ENCODE measurements at places on chromosomes 7 and 10. TPM values are rescaled to one million over a fixed set of nuclear protein-coding genes. Genes with fewer than 3 reads are reported as not detected.

The VAX1 gene
- not detected for polyA plus RNA-seq

The TMEM229A gene
- not detected for polyA plus RNA-seq

- H3K27ac ChIP-seq, result no peak overlapping the region
- H3K27me3 ChIP-seq, result no peaks in the 10 kb centered on the region
- no peak for DNase-seq
- no peak overlapping the region for H3K4me3 ChIP-seq
- H3K36me3 ChIP-seq, result no peaks in the 10 kb centered on the region
These were observed 411.8 kb downstream of the ARL4A start for GRCh38 chr7:13099154-13099795.

- peak overlapping the region; percentile 87 for H3K27ac ChIP-seq
- peak overlapping the region; percentile 77 for H3K4me3 ChIP-seq
- H3K27me3 ChIP-seq, result no peaks in the 10 kb centered on the region
- DNase-seq, result no peak
These were observed 257.2 kb downstream of the KIAA1217 start for GRCh38 chr10:24465891-24466818.

DNA sequence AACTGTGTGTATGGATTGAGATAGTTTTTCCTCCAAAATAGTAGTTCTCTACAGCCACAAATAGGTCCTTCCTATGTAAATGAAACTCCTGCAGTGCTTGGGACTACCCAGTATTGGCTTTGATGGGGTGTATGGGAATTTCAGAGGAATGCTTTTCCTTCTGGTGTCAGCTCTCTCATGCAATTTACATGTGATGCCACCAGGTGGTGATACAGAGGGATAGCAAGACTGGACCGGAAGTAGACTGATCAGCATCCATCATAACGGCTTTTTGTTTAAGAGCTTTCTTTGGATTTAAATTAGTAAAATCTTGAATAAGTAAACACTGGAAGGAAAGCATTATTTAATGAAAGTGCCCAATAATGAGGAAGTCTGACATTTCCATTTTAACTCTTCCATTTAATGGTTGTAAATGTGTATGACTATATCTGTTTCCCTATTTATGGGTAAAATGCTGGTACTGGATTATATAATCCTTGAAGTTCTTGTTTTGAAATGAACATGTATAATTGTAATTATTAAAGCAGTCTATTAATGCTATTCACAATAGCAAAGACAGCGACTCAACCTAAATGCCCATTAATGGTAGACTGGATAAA, 22.7 kb downstream of the DYNC1I1 start:
- no peak overlapping the region for H3K27ac ChIP-seq
- no peaks in the 10 kb centered on the region for H3K36me3 ChIP-seq
- no peaks in the 10 kb centered on the region for H3K4me1 ChIP-seq
- H3K27me3 ChIP-seq, result no peaks in the 10 kb centered on the region
- no peak for DNase-seq

- no peak for DNase-seq
- no peak overlapping the region for H3K27ac ChIP-seq
- H3K4me3 ChIP-seq, result no peak overlapping the region
- H3K4me1 ChIP-seq, result no peaks in the 10 kb centered on the region
- H3K36me3 ChIP-seq, result no peaks in the 10 kb centered on the region
These were observed 179.2 kb upstream of the BET1 start for GRCh38 chr7:94183289-94183749.

GRCh38 chr7:138352570-138353461, 107.2 kb upstream of the TRIM24 start:
- H3K4me1 ChIP-seq, result no peaks in the 10 kb centered on the region
- H3K36me3 ChIP-seq, result no peaks in the 10 kb centered on the region
- H3K27ac ChIP-seq, result no peak overlapping the region

DNA sequence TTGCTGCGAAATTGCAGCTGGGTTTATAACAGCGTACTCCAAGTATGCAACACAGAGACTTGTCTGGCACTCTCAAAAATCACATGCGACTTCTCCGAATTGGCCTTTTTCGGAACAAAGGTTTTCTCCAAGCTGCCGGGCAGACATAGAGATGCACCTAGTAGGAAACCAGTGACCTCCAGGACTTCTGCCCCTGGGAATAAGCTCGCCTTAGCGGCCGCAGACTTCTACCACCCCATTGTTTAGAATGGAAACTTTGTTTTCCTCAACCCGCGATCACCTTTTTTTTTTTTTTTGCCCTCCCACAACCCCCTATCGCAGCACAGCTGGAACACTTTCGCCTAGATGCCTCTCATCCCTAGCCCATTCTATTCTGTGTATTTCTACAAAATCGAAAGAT, 4.9 kb upstream of the HOXA10 start:
- H3K27me3 ChIP-seq, result peaks cover 71% of the 10 kb centered on the region
- peaks cover 6% of the 10 kb centered on the region for H3K4me1 ChIP-seq
- H3K4me3 ChIP-seq, result no peak overlapping the region
- DNase-seq, result no peak

- H3K36me3 ChIP-seq, result no peaks in the 10 kb centered on the region
- H3K27me3 ChIP-seq, result no peaks in the 10 kb centered on the region
- H3K27ac ChIP-seq, result no peak overlapping the region
- H3K4me1 ChIP-seq, result peaks cover 2% of the 10 kb centered on the region
- H3K4me3 ChIP-seq, result no peak overlapping the region
- no peak for DNase-seq
These were observed 6.1 kb upstream of the RBM33 start for GRCh38 chr7:155638366-155638765.

DNA sequence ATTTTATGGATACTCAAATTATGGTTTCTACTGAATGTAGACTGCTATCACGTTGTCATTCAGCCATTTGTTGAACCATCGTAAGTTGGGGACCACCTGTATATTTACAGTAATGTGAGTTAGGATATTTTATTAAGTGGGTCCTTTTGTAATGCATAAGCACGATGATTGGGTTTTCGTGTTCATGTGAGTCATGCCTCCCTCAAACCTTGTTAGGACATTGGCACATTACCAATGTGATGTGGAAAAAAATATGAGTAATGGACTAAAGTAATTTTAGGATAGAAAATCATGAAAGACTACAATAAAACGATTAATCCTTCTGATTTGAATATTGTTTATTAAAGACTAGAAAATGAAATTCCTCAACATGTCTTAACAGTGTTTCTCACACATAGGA, 8.7 kb downstream of the SMC3 start:
- H3K4me3 ChIP-seq, result no peak overlapping the region
- H3K4me1 ChIP-seq, result no peaks in the 10 kb centered on the region
- DNase-seq, result no peak

DNA sequence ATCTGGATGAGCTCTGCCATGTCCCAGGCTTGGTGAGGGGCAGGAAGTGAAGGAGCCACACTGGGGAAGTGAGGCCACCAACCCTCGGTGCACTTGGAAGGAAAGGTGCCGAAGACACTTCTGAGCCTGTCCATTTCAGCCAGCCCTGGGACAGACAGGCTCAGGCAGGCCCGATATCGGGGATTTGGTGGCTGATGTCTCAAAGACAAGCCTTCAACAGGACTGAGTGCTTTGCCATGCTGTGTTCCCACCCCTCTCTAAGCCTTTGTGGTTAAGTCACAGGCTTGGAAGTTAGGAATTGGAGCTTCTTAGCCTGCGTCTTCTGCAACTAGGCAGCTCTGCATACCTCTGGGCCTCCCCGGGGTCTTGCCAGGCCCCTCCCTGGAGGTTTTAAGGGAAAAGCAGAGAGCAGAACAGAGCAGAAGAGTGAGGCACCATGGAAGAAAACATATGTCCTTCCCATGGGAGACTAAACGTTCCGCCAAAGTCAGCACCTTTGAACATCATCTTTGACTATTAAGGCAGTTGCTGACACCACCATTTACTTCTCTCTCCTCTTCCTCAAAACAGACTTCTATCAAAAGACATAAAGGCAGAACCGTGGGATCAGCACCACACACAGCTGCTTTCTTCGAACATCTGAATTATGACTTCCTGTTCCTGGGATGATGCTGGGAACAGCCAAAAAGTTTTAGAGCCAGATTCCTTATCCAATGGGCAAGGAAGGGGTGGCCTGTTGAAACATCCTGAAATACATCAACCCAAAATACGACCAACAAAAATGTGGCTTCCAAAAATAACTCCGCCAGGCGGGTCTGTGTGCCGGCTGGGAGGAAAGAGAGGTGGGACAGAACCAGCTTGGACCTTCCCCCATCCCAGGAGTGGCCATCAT, 71.8 kb downstream of the AFAP1L2 start:
- no peaks in the 10 kb centered on the region for H3K27me3 ChIP-seq

DNA sequence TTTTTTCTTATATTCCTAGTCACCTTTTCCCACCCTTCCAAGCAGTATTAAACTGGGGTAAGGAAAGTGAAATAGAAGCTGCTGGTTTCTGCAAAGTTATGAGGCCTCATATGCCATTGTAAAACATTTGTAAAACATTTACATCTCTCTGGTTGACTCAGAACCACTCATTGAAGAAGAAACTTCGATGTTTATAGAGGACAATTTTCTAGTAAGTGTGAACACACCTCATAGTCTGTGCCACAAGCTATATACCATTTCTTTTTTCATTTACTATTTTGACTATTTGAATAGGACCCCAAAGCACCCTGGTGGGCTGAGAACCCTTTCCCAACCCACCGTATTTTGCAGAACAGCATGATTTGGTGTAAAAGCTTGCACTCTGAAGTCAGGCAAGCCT, 12.9 kb upstream of the ITGB1 start:
- H3K36me3 ChIP-seq, result no peaks in the 10 kb centered on the region
- H3K27me3 ChIP-seq, result no peaks in the 10 kb centered on the region
- no peak overlapping the region for H3K27ac ChIP-seq
- no peak overlapping the region for H3K4me3 ChIP-seq
- DNase-seq, result no peak

DNA sequence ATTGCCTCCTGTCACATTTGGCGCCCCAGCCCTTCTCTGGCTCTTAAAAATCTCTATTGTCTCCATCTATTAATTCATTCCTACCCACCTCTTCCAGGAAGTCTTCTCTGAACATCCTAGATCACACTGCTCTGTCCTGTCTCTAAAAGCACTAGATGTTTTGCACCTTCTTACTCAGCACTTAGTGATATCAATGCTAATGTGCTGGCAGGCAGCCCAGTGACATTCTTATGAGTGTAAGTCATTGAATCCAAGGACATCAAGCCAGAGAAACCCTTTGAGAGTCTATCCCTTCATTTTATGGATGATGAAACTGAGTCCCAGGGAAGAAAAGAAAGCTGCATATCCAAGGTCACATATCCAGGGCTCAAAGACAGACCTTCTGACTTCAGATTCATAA, 48.3 kb upstream of the PAX2 start:
- H3K4me1 ChIP-seq, result no peaks in the 10 kb centered on the region
- no peaks in the 10 kb centered on the region for H3K27me3 ChIP-seq
- H3K36me3 ChIP-seq, result no peaks in the 10 kb centered on the region
- no peak for DNase-seq

DNA sequence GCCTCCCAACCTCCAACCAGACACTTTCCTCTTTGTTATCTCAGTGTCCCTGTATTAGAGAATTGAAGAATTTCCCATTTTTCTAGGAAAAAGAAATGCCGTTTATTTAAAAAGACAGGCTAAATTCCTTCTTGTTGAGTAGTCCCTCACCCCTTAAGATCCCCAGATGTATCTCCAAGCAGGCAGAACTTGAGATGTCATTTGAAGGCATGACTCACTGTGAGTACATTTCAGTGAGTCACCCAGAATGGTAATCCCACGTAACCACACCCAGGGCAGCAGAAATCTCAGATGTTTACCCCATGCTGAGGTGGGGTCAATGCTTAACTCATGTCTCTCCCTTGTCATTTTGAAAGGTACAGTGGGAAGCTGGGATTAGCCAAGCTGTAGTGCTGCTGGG, 4.4 kb downstream of the ZNF655 start:
- H3K36me3 ChIP-seq, result peaks cover 52% of the 10 kb centered on the region
- H3K27ac ChIP-seq, result no peak overlapping the region
- no peak overlapping the region for H3K4me3 ChIP-seq
- no peak for DNase-seq
- peaks cover under 1% of the 10 kb centered on the region for H3K4me1 ChIP-seq

- peaks cover 3% of the 10 kb centered on the region for H3K36me3 ChIP-seq
- H3K4me1 ChIP-seq, result no peaks in the 10 kb centered on the region
- H3K27ac ChIP-seq, result peak overlapping the region; percentile 5
- no peak overlapping the region for H3K4me3 ChIP-seq
- no peak for DNase-seq
These were observed 138.2 kb downstream of the ELMO1 start for GRCh38 chr7:37310327-37311080.

DNA sequence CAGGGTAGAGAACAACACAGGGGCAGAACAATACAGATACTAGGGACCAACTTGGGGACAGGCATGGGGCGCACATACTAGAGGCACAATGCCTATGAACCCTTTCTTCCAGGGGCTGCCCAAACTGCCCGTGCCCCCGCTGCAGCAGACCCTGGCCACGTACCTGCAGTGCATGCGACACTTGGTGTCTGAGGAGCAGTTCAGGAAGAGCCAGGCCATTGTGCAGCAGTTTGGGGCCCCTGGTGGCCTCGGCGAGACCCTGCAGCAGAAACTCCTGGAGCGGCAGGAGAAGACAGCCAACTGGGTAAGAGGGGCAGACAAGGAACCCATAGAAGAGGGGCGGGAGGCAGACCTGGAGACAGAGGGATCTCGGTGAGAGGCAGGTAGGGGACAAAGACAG, 5.8 kb downstream of the CHAT start:
- H3K4me1 ChIP-seq, result no peaks in the 10 kb centered on the region
- peaks cover 3% of the 10 kb centered on the region for H3K27me3 ChIP-seq
- H3K27ac ChIP-seq, result no peak overlapping the region
- no peak for DNase-seq
- H3K36me3 ChIP-seq, result no peaks in the 10 kb centered on the region
